RPMI7951 (cell line): ENCODE measurements at places on chromosomes 3 and 15. TPM values are rescaled to one million over a fixed set of nuclear protein-coding genes. Genes with fewer than 3 reads are reported as not detected.

The GNAT1 gene
- not detected in 2 replicates for total RNA-seq

The RHOV gene
- total RNA-seq, result 0.12 and 0.20 TPM in 2 replicates

The BFSP2 gene
- not detected in 2 replicates for total RNA-seq

The CPA3 gene
- total RNA-seq, result not detected in 2 replicates

The SPINT1 gene
- total RNA-seq, result not detected in 2 replicates

The CADPS gene
- total RNA-seq, result 0.48 and 0.59 TPM in 2 replicates

The GRK7 gene
- total RNA-seq, result 0.10 TPM in 1 of 2 replicates, not detected in the other

The IL20RB gene
- total RNA-seq, result 10.7 and 17.2 TPM in 2 replicates

The TNIK gene
- total RNA-seq, result 5.8 and 6.7 TPM in 2 replicates

The TMCO5A gene
- total RNA-seq, result not detected in 2 replicates

The ZBED2 gene
- not detected in 2 replicates for total RNA-seq

The ANKRD63 gene
- not detected in 2 replicates for total RNA-seq

The PLSCR2 gene
- total RNA-seq, result not detected in 2 replicates

The LTF gene
- total RNA-seq, result 0.49 and 0.72 TPM in 2 replicates

The DCLK3 gene
- total RNA-seq, result not detected in 2 replicates

The PRR23A gene
- total RNA-seq, result not detected in 2 replicates

The GOLGA6D gene
- not detected in 2 replicates for total RNA-seq

The STRIT1 gene
- total RNA-seq, result not detected in 2 replicates

The ADAMTSL3 gene
- total RNA-seq, result not detected in 2 replicates

The SUCNR1 gene
- 0.12 TPM in 1 of 2 replicates, not detected in the other for total RNA-seq

The OR5K2 gene
- not detected in 2 replicates for total RNA-seq

The LARP6 gene
- total RNA-seq, result 64.3 and 72.7 TPM in 2 replicates

The IGSF11 gene
- 0.39 TPM in 1 of 2 replicates, not detected in the other for total RNA-seq

The GABRR3 gene
- not detected in 2 replicates for total RNA-seq

The CCDC13 gene
- total RNA-seq, result 0.20 and 0.48 TPM in 2 replicates

The LYSMD2 gene
- total RNA-seq, result 16.7 and 17.5 TPM in 2 replicates

The CSK gene
- 21.4 and 24.6 TPM in 2 replicates for total RNA-seq

The CEMIP gene
- 1.1 and 2.6 TPM in 2 replicates for total RNA-seq

The EPHB3 gene
- 4.0 and 5.5 TPM in 2 replicates for total RNA-seq

The ITIH3 gene
- total RNA-seq, result not detected in 2 replicates

The DZIP1L gene
- 7.4 and 11.1 TPM in 2 replicates for total RNA-seq

The MB21D2 gene
- 8.8 and 8.9 TPM in 2 replicates for total RNA-seq

The RGMA gene
- not detected in 2 replicates for total RNA-seq

The MDFIC2 gene
- total RNA-seq, result not detected in 2 replicates

The PAK6 gene
- 7.9 and 9.5 TPM in 2 replicates for total RNA-seq

The ARNT2 gene
- total RNA-seq, result 1.5 and 2.3 TPM in 2 replicates

The ZNF501 gene
- 4.7 and 6.1 TPM in 2 replicates for total RNA-seq
